Cortex of kidney (tissue), 1 donor: ENCODE measurements at places on chromosomes 1 and 21.

GRCh38 chr1:20928146-20928545, 141.0 kb upstream of the HP1BP3 start:
- DNase-seq: no peak

DNA sequence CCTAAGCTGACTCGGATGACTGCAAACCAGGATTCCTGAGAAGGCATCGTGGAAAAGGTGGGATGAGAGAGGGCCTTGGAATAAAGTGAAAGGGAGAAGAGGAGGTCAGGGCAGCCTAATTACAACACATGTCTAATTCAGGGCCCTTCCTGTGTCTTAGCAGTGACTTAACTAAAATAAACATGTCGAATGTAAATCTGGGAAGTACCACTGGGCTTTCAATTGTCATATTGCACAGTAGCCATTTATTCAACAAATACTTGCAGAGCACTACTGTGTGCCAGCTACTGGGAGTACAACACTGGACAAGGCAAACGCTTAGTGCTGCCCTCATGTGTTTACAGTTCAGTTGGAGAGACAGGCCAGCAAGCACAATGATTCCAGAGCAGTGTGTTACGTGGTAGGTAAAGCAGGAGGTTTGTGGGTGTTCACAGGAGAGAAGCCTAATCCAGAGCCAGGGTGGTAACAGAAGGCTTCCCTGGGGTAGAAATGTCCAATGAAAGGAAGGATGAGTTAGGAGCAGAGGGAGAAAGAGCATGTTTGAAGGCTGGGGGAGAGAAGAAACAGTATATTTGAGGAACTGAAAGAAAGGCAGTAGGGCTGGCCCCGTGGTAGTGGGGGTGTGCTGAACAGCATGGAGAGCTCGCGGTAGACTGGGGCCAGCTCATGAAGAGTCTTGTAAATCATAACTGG, 38.0 kb upstream of the RASAL2 start:
- no peak for DNase-seq

DNA sequence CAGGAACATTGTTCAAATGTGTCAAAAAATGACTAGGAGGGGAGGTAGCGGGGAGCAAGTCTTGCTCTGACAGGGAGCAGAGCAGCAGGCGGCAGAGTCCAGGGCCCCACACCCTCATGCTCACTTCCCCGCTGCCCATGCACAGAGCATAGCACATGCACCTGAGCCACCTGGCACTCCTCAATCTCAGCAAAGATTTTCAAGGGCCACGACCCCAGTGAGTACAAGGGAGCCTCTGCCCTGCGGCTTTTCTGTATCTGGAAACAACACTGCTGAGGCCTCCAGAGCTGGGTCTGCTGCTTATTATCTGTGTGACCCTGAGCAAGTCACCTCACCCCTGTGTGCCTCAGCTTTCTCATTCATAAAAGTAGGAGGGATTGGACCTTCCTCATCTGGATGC, 1.1 kb upstream of the GJB3 start:
- no peak for DNase-seq

DNA sequence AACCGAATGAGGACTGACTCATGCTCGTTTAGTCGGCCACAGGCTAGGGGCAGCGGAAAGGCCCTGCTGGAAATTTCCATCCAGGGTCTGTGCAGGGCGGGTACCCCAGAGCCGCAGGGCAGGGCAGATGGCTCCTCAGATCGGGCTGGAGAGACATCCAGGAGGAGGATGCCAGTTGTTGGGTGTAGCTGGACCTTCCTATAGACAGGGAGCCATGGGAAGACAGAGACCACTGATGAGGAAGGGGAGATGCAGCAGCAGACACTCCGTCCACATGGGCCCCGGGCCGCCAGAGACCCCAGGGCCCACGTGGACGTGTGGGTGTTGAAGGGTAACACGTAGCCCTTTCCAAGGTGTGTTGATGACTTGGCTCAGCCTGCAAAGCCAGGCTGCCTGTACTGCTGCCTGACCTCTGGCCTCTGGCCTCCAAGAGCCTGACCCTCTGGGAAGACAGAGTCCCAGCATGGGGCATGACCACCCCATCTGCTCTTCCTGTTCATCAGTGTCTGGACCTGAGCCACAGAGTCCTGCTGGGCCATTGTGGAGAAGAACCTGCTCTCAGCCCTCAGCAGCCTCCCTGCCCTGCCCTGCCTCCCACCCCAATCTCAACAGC, 4.8 kb downstream of the GNG4 start:
- DNase-seq: no peak
